Right renal cortex interstitium (tissue), 3 donors: ENCODE measurements at places on chromosomes 7 and 10. TPM values are rescaled to one million over a fixed set of nuclear protein-coding genes. Genes with fewer than 3 reads are reported as not detected.

- no peak for DNase-seq
These were observed 44.5 kb downstream of the INPP5A start for GRCh38 chr10:132582137-132582536.

- DNase-seq: no peak
These were observed 134.0 kb downstream of the PRKAG2 start for GRCh38 chr7:151742713-151743480.

- no peak for DNase-seq
These were observed 1.6 kb upstream of the COPS6 start for GRCh38 chr7:100087055-100087750.

DNA sequence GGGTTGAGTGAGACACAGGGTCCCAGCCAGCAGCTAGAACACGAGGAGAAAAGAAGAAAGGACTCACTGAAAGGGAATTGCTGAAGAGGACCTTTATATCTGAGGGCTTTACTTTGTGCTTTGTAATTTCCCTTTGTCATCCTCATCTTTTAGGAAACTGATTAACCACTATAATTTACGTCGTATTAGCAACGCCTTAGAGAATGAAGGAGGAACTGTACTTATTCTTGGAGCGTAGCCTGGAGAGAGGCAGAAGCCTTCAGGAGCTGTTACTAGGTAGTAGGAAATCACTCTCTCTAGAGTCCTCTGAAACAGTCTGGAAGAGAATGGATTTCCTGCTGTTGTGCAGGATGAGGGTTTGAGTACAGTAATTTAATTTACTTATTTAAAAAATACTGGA is 101.0 kb upstream of the STEAP1B start:
- no peak for DNase-seq

DNA sequence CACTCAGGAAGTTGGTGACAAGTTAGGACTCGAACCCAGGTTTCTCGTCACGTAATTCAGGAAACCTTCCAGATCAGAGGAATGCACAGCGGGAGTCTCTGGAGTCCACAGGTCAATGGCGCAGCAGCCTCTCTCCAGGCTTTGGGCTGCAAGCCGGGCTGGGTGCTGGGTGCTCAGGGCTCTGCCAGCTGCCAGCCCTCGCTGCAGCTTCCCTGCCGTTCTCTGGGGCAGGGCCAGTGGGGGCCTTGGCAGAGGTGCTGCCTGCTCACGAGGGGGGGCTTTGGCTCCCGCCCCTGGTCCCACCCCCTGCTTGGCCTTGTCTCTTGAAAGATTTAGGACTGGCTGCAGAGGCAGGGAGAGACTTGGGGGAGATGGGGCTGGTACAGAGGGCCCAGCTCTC is at the start of gene TACR2:
TSS of gene TACR2 (minus strand) at position 224 of the 400 bp plus-strand sequence. CDS start 595 bp downstream, outside the sequence.
- no peak for DNase-seq

DNA sequence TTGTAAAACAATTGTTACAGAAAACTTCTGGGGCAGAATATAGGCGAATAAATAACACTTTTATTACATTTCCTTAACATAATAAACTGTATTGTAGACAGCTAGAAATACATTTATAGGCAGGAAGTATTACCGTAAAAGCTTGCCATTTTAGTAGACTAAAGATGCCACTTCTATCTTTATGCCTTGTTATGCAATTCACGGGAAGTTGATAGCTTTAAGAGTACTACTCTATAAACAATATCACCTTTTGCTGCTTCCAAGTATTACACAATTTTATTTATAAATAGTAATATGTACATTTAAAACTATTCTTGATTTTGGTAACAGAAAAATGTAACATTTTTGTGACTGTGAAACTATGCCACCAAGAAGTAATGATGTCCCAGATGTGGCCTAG is 37.9 kb downstream of the PALS2 start:
- DNase-seq: no peak

DNA sequence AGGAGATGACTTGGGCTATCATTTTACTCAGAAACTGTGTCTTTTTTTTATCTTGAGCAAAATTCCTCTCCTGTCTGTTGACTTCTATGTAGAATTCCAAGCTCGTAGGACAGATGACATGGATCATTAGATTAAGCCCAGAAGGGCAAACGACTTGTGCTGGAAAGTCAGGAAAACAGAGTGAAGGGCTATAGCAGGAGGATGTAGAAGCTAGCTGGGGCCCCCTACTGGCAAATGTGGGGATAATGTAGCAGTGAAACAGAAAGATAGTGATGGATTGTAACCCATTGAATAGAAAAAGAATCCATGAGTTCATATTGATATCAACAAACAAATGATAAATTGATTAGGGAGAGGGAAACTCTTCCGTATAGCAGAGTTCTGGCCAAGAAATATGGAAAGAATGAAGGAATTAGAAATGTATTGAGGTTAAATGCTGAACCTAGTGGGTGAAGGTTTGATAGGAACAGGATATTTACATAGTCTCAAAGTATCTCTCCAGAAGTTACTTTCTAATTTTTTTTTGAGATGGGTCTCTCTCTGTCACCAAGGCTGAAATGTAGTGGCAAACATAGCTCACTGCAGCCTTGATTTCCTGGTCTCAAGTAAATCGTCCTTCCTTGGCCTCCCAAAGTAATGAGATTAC is 103.6 kb downstream of the LYZL1 start:
- DNase-seq: no peak

DNA sequence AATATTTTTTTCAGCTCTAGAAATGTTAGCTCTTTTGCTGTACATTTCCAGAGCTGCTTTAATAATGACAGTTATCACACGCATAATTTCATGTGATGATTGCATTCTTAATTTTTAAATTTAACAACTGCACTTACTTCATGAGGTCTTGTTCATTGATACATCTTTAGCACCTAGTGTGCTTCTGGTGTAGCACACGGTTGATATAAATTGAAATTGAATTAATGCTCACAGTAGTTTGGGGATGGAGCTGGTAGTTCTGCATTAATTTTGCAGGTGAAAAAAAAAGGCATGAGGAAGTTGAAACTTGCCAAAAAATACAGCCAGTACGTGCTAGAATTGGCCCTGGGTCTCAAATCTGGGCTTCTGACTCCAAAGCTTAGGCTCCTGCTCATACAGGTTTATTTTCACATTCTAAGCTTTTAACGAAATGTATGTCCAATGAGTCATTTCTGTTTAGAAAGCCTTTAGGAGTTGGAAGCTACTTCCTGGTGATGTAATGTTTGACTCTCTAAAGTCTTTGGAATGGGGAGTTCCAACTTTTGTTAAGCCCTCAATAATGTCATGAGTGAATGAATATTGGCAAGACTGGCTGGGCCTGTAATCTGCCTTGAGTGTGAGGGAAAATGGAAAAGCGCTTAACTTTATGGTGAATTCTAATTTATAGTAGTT is 62.5 kb downstream of the DAGLB start:
- no peak for DNase-seq

The TSPAN12 gene
- 210 TPM for polyA plus RNA-seq

The CALHM1 gene
- 0.07 TPM for polyA plus RNA-seq

The COL17A1 gene
- polyA plus RNA-seq: 0.27 TPM

The CFTR gene
- polyA plus RNA-seq: 3.1 TPM

The ITGA8 gene
- polyA plus RNA-seq: 47.9 TPM

The CHN2 gene
- polyA plus RNA-seq: 14.3 TPM

The PARD3 gene
- 79.3 TPM for polyA plus RNA-seq

The SYT15 gene
- polyA plus RNA-seq: 6.4 TPM

The TMEM213 gene
- 44.4 TPM for polyA plus RNA-seq

The DLG5 gene
- polyA plus RNA-seq: 35.7 TPM
